ENCODE measurements at places on chromosomes 12 and 14.

DNA sequence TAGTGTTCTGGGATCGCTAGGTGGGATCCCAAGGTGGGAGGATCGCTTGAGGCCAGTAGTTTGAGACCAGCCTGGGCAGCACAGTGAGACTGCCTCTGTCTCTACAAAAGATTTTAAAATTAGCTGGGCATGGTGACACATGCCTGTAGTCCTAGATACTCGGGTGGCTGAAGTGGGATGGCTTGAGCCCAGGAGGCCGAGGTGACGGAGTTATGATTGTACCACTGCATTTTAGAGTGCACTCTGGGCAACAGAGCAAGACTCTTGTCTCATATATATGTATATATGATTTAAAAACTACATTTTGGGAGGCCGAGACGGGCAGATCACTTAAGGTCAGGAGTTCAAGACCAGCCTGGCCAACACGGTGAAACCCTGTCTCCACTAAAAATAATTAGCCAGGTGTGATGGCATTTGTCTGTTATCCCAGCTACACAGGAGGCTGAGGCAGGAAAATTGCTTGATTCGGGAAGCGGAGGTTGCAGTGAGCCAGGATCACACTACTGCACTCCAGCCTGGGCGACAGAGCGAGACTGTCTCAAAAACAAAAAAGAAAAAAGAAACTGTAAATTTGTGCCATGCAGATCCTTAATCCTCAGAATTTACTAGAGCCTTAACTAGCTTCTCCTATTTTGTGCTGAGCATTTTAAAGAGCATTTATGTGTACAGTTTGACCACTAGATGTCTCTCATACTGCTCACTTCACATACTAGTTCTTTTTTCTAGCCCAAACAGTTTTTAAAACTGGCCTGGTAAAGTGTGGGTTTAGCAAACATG is 114.8 kb downstream of the MON2 start:
- no peak for DNase-seq

DNA sequence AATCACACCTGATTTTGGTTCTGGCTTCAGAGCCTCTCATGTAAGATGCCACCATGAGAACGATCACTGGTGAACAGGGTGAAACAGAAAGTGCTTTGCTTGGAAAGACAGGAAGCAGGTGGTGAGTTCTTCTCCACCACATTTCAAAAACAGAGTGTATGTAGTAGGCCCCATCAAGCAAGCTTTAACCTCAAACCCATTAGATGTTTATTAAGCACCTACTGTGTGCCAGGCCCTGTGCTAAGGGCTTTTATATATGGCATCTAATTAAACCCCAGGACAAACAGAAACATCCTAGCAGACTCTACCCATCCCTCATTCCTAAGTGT is 47.8 kb upstream of the MED13L start:
- no peak for DNase-seq

GRCh38 chr14:101228949-101229541 is 325.5 kb upstream of the RTL1 start:
- no peak for DNase-seq

GRCh38 chr12:54432815-54433164 is 13.7 kb upstream of the ITGA5 start:
- DNase-seq: no peak

DNA sequence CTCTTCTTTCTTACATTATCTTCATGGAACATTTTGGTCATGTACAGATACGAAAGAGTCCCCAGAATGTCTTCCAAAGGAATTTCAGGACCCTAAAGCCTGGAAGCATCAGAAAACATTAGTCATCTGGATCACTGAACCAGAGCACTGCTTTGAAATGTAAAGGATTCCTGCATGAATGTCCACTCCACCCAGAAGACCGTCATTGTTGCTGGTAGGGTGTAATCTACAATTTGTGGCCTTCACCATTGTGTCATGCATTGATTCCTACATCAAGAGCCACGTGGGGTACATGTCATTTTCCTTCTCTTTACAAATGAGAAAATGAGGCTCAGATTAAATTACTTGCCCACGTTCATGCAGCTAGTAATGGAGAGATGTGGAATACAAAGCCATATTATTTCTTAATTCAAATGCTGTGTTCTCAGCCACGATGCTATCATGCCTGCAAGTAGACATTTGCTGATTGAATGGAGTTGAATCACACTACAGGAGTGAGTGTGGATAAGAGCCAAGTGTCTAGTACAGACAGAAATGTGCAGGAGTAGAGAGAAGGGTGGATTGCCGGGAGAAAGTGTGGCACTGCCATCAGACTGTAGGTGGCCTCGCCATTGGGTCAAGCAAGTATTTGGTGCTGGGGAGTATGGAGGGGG is 231.2 kb downstream of the C12orf75 start:
- peak; percentile 70 for DNase-seq

DNA sequence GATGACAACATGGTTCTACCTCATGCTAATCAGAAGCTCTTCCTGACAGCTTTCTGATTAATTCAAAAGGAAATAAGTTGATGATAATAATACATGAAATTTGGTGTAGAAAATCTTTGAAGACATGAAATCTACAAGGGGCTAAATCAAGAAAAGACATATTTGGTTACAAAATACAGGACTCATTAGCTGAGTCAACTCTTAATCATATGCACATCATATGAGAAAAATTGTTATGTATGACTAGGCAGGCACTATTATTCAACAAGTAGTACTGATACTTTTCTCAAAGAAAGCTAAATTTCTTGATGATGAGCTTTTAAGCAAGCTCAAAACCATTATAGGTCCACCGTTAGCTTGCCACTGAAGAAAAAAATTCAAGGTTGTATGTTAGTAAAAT is 7.1 kb downstream of the ABCC9 start:
- DNase-seq: no peak

DNA sequence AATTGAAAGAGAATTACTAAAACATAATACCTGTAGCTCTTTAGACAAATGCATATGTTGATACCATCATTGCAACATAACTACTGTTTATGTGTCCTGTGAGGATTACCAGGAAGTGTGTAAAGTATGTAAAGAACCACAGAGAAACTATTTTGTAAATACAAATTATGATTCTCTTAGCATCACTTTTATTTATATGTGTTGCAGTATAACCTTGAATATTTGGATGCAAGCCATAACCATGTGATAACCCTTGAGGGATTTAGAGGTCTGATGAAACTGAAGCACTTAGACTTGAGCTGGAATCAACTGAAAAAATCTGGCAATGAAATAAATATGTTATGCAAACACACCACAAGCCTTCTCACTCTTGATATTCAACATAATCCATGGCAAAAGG is 77.5 kb downstream of the LRRC9 start:
- DNase-seq: peak; percentile 53

DNA sequence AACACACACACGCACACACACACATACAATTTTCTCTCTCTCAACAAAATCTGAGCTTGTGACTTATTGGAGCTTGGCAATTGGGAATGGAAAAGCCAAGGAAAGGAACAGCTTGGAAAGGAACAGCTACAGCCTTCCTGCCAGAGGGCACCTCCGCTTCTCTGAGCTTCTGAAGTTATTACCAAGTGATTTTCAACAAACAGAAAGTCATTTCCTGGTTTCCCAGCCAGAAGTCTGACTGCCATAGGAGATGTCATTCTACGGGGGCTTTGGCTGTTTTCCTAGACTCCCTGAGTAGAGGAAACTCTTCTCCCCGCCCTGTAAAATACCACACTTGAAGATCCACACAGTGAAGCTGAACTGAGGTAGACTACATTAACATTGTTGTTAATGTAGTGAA is 198.3 kb downstream of the CFAP54 start:
- DNase-seq: no peak

GRCh38 chr12:13948621-13949020 is 32.8 kb downstream of the GRIN2B start:
- DNase-seq: no peak

- DNase-seq: peak; percentile 29
These were observed 155.6 kb upstream of the TMEM132C start for GRCh38 chr12:128111333-128111732.

- DNase-seq: no peak
These were observed 106.2 kb downstream of the UNC79 start for GRCh38 chr14:93536945-93537344.

DNA sequence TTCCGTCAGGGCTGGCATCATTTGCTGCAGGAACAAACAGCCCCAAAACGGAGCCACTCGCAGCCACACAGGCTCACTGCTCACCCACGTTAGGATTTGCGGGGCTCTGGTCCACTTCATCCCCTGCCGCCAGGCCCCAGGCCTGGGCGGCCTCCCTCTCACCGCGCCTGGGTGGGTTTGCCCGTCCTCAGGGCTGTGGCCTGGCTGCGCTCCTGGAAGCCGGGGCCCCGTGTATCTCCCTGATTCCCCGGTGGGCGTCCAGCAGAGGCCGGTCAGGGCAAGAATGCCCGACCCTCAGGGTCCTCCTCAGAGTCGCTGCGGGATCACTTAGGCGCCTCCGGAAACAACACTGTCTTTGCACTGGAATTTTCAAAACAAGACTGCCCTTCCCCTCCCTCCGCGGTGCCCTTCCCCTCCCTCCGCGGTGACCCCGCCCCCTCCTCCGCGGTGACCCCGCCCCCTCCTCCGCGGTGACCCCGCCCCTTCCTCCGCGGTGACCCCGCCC is 15.7 kb upstream of the FBRSL1 start:
- no peak for DNase-seq

DNA sequence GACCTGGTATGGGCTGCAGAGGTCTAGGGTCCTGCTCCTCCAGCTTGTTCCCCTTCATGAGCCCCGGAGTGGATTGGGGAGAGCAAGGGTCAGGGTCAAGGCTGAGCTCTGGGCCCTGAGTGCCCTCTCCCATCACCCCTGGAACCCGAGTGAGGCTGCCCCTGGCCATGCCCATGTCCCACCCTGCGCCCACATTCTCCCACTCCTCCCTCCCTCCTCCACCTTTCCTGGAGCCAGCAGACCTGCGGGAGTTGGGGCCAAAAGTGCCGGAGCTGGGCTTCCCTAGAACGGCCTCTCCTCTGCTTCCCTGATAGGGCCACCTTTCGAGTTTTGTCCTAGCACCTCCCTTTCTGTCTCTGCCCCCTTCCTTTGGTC is 590 bp downstream of the SCNN1A start:
- no peak for DNase-seq

- no peak for DNase-seq
These were observed 78.4 kb upstream of the KRR1 start for GRCh38 chr12:75589801-75590200.

DNA sequence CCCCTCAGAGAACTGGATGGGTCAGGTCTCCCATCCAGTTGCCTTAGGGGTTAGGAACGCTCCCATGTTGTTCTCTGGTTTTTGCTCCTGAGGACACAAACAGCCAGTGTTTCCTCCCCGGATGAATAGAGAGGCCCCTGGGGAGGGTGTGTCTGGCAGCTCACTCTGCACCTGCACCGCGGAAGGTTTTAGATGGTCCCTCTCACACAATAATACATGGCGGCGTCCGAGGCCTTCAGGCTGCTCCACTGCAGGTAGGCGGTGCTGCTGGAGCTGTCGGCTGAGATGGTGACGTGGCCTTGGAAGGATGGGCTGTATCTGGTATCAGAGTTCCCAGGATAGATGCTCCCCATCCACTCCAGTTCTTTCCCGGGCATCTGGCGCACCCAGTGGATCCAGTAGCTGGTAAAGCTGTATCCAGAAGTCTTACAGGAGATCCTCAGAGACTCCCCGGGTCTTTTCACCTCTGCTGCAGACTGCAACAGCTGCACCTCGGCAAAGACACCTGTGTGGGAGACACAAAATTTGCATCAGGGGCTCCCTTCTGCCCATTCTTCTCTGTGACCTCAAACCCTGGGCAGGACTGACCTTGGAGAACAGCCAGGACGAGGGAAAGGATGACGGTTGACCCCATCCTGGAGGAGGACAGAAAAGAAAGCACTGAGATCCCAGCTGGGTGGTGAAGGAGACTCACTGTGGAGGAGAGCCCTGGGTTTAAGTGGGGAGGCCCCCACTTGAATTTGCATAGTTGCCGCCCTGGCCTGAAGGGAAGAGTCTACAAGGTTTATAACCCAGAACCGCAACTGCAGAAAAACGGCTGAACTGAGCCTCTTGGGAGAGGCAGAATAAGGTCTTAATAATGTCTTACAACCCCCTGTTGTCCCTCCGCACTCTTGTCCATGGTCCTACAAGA is 1324.8 kb downstream of the TMEM121 start:
- DNase-seq: no peak

GRCh38 chr12:113292547-113292946 is 42.4 kb downstream of the SLC8B1 start:
- DNase-seq: no peak

- no peak for DNase-seq
These were observed 24.9 kb upstream of the FUT8 start for GRCh38 chr14:65387628-65388027.

GRCh38 chr14:102911541-102911951 is 10.9 kb upstream of the AMN start:
- DNase-seq: no peak

GRCh38 chr14:52241087-52241793 is 26.3 kb upstream of the PTGDR start:
- no peak for DNase-seq

- DNase-seq: no peak
These were observed 2.9 kb upstream of the RNU6-8 start for GRCh38 chr14:32205984-32206383.

- peak; percentile 56 for DNase-seq
These were observed 9.1 kb upstream of the LDHB start for GRCh38 chr12:21666722-21667121.

- no peak for DNase-seq
These were observed 1.8 kb downstream of the RASSF9 start for GRCh38 chr12:85834378-85834777.

- DNase-seq: no peak
These were observed 33.6 kb upstream of the HNF1A start for GRCh38 chr12:120944645-120945217.
